ENCODE measurements at places on chromosomes 16 and 17. TPM values are rescaled to one million over a fixed set of nuclear protein-coding genes. Genes with fewer than 3 reads are reported as not detected.
A peak's percentile ranks its signal among the peaks of the same experiment; 100 is the strongest.

DNA sequence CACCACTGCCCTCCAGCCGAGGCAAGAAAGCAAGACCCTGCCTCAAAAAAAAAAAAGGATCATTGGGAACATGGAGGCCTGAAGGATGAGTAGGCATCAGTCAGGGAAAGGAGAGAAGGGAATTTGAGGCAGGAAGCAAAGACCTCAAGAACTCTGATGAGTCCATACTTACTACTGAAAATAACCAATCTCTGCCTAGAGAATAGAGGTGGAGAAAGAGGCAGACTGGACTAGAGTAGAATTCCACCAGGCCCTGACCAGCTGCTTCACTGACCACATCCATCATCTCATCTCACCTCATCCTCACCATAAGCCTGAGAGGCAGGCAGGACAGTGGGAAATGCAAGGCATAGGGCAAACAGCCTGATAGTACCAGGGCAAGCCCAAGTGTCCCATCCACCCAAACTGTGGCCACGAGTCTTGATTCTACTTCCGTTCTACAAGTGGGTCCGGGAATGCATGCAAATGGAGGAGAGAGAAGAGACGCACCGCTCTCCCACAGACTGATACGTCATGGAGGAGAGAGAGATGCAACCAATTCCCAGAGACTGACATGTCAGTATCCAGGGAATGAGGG lies 17.1 kb downstream of the ANKRD11 start:
- DNase-seq, result no peak

DNA sequence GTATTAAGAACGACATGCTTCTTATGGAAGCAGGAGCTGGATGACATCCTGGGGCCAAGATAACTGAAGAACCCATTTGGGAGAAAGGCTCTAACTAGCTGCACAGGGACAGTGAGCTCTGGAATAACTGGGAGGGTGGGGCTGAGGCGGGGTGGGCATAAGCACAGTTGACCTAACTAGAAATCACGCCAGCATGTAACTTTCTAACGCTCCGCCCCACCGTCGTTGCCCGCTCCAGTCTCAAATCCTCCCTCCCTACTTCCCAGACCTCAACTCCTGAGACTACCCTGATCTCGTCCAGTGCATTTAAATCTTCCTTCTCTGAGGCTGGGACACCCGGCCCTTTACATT lies 436 bp downstream of the PHB1 start:
- DNase-seq, result no peak

DNA sequence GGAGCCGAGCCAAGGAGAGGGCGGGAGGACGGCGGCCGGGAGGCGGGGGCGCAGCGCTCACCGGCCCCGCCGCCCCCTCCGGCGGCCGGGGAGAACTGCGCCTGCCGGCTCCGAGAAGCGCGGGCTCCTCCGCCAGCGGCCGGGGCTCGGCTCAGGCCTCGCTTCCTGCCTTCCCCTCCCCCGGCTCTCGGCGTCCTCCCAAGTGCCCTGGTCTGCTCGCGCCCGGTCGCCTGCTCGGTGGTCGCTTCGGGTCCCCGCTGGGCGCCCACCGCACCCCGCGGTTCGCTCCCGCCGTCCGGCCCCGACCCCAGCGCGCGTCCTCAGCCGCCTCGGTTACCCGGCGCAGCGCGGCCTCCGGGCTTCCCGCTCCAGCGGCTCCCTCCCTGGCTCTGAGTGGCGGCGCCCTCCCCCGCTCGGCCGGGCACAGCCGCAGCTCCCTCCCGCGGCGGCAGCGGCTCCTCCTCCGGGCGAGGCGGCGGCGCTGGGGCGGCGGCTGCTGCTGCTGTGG lies 313 bp downstream of the UBTF start:
- peak; percentile 70 for DNase-seq

SHCBP1 gene
- polyA plus RNA-seq, result 19.6 TPM

TBC1D3E gene
- polyA plus RNA-seq, result not detected

SLC5A11 gene
- polyA plus RNA-seq, result 0.01 TPM

- no peak for DNase-seq
These were observed 161.4 kb upstream of the RPL38 start for GRCh38 chr17:74041869-74042640.

C16orf95 gene
- polyA plus RNA-seq, result 3.9 TPM

DNA sequence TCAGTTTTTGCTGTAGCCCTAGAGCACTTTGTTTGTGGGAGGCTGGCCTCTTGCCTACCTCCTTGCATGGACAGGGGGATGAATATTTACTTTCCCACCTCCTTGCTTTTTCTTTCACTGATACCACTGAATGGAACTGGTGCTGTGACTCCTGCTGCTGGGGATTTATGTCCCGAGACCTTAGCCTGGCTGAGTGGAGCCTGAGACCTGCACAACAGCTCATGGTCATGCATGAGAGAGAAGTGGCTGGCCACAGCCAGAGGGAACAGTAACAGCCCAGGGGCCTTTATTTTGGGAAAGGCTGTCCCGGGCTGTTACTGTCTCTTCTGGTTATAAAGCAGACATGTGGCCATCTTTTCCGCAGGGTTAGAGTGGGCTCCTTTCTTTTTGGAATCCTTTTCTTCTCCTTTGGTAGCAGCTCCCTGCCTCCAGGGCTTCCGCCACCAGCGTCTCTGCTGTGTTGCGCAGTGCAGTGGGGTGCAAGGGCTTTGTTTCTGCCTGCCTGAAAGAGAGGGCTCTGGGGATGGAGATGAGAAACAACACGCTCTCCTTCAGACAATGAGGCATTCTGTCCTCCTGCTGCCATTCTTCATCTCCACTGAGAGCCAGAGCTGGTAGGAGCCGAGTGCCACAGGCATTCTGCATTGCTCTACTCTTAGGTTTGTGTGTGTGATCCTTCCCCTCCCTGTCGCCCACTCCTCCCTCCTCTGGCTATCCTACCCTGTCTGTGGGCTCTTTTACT lies 14.5 kb downstream of the SNX11 start:
- DNase-seq, result no peak

DNA sequence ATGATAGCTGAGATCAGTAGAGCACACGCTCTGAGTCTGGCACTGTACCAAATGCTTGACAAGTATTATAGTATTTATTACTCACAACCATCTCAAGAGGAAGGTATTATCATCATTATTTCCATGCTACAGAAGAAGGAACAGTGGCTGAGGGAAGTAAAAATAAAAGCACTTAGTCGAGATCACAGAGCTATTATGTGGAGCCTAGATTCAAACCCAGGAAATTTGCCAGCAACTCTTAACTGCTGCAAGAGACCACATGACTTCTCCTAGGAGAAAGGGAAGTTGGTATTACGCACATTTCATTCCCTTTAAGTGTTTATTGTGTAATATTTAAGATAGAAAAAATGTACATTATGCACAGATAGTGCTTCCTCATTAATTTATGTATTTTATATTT lies 1.0 kb upstream of the RHOT1 start:
- peak; percentile 51 for DNase-seq

NRN1L gene
- not detected for polyA plus RNA-seq

- DNase-seq, result no peak
These were observed 34.9 kb upstream of the C16orf78 start for GRCh38 chr16:49338611-49339265.

DNA sequence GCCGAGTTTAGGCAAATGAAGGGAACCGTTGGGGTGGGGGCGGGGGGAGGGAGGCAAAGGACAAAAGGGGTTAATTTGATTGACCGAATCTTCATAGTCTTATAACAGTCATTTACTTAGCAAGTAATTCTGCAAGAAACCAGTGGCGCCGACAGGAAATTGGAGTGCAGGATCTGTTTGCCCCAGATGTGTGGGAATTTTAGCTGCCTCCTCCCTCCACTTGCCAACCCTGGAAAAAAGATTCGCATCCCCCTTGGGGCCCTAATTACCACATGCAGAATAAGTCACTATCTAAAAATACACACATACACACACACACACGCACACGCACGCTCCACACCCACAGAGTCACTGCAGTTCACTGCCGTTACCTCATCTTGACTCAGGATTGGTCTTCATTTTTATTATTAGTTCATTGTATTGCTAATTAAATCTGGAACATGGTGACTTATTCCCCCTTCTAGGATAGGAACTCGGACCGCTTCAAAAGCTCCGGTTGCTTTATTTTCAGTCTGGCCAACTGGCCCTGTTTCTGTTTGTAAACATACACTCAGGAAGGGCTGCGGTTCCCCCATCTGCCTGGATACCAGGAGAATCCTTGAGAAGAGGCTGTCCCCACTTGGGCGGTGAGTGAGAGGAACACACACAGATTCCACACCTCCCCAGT lies 241.6 kb upstream of the SALL1 start:
- DNase-seq, result peak; percentile 33

SLC16A5 gene
- 1.6 TPM for polyA plus RNA-seq

DNA sequence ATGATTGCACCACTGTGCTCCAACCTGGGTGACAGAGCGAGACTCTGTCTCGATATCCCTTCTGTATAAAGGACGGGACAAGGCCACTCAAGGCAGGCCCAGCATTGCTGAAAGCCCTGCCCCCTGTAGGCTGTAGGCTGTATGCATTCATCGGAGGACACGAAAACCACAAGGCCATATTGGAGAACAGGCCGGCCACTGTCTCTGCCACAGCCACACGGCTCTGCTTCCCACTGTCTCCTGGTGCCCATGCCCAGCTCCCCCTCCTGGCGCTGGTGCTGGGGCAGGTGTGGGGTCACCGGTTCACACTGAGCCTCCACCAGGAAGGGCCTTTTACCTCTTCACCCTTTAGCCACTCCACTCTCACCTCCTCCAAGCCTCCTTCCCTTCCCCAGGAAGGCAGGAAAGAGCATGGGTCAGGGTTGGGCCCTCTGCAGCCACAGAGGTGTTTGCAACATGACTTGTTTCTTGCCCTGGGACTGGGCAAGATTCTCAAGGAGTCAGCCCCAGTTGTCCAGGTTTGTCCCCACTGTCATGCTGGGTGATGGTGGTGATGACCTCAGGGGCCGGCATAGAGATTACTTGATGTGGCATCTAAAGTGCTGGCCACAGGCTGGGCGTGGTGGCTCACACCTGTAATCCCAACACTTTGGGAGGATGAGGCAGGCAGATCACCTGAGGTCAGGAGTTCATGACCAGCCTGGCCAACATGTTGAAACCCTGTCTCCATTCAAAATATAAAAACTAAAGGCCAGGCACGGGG lies 5.3 kb upstream of the NTN3 start:
- no peak for DNase-seq

- no peak for DNase-seq
These were observed 719.7 kb upstream of the CDH8 start for GRCh38 chr16:62755938-62756337.

GRCh38 chr17:10394201-10394887 lies 21.5 kb upstream of the MYH13 start:
- DNase-seq, result no peak

- no peak for DNase-seq
These were observed 4.9 kb downstream of the PRCD start for GRCh38 chr17:76544546-76545365.

DNA sequence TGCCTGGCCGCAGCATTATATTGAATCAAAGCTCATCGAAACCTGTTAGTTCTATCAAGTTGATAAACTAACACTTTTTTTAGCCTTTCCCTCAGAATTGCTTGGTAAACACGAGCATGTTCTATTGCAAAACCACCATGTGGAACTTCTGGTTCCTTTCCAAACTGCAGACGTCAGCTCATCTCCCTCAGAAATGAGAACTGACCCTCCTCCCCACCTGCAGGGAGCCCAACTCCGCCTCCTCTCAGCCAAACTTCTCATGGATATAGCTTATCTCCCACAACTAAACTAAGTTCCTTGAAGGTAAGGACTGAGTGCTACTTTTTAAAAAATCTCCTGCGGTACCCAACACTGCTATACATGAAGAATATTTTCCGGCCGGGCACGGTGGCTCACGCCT lies 6.7 kb downstream of the SHMT1 start:
- no peak for DNase-seq

DNA sequence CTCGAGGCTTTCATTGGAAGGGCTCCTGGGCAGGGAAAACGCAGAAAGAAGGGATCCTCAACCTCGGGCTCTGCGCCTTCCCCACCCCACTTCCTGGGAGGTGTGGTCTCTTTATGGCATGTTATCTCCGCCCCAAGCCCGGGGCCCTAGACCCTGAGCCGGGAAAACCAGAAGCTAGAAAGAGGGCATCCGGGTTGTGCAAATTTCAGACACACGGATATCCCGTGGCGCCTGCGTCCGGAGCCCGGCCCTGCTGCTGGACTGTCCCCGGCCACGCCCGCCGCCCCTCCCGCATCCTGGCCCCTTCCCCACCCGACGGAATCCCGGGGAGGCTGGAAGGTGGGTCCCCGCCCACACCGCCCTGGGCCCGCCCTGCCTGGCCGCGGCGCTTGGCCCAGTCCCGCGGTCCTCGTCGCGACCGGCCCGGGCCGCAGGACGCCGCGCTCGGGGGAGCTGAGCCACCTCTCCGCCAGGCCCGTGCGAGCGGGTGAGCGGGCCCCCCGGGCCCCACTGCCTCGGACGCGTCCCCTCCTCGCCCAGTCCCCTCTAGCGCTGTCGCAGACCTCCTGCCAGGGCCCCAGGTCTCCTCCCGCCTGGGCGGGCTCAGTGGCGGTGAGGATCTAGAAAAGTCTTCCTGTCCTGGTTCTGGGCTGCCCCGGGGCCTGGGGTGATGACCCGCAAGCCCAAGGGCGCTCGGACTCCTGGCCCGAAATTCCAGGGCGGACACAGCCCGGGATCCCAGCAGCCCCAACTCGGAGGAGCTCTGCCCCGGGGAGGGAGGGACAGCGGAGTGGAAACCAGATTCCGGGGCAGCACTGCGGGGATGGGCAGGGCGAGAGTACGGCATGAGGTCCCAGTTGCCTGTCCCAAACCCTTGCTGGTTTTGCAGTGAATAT lies at the start of gene SLC16A5:
TSS of gene SLC16A5 (plus strand) at position 397 of the 896 bp plus-strand sequence. CDS start 5,683 bp downstream, outside the sequence.
- peak; percentile 50 for DNase-seq

GRCh38 chr16:346587-346986 lies 5.9 kb downstream of the AXIN1 start:
- DNase-seq, result peak; percentile 46

DNA sequence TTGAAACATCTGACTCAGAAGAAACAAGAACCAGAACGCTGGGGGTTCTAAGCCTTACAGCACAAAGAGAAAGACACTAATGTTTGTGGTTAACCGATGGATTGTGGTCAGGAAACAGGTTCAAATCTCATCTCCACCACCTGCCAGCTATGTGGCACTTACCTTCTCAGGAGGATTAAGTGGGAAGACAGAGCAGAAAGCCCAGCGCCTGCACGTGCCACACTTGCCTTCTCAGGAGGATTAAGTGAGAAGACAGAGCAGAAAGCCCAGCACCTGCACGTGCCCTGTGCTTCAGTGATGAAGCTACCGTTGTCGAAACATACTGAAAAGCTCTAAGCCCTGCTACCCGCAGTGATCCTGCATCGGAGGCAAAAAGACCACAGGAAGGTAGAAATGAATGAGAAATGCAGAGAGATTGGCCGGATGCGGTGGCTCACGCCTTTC lies 90.6 kb downstream of the NXN start:
- DNase-seq, result no peak

DNA sequence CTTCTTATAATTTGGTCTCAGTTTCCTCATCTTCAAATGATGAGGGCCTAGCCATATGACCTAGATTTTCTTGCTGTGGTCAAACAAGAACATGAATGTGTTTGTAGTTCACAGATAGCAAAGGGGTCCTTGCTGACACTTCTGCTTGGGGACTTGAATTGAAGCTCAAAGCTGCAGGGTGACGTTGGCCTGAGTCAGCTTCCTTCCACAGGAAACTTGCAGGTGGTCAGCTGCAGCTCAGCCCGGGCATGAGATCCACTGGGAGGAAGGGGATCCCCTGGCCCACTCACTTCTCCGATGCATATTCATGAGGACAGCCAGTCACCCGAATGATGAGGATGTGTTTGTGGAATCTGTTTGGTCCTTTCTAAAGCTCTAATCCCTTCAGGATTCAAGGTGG lies 42.6 kb upstream of the AXIN2 start:
- no peak for DNase-seq

P2RX5 gene
- 4.7 TPM for polyA plus RNA-seq
